ENCODE measurements at places on chromosomes 3 and 15.

GRCh38 chr15:71085809-71086208 lies 29.5 kb upstream of the THSD4 start:
- DNase-seq = no peak

DNA sequence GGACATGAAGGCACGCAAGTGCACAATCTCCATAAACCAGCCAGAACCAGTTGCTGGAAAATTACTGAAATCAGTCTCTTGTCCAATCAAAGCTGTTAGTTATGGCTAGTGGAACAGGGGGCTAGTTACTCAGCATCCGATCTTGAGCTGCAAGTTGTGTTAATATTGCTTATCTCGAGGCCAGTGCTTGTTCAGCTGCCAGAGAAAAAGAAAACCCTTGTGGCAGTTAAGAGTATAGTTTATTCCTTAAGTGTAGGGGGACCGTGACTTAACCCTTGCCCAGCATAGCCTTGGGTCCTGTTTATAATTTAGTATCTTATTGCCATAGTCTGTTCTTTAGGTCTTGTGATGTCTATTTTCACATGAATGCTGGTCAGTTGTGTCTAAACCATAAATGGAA lies 268.5 kb downstream of the CD47 start:
- no peak for DNase-seq

DNA sequence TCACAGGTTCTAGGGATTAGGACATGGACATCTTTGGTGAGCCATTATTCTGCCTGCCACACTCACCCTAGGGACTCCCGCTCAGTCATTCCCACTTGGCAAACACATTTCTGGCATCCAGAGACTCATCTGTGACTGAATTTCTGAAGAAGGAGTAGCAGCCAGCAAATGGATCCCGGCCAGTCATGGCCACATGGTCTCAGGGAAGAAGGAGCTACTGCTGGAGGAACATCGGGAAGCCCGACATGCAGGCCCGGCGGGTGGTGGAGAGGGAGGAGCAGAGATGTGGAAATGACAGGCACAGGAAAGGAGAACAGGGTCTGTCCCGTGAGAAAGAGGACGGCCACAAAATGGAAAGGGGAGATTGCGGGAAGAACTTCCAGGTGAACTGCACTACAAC lies 65.4 kb downstream of the SEMA5B start:
- no peak for DNase-seq

DNA sequence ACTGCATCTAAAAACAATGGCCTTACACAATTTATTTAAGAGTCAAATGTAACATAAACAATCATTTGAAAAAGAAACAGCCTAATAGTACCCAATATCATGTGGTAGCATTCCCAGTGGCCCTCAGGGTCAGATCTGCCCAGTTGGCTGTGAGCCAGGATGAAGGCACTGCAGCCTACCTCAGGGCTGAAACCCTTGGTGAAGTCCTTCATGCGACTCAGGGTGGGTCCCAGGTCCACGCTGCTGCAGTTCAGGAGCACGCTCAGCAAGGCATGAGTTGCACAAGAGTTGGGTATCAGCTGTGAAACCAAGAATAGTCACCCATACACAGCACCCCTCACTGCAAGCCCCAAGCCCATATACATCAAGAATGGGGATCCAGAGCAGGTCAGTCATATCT lies 37.1 kb downstream of the SEMA3G start:
- no peak for DNase-seq

- DNase-seq = no peak
These were observed 6.9 kb downstream of the ABCF3 start for GRCh38 chr3:184192889-184193288.

DNA sequence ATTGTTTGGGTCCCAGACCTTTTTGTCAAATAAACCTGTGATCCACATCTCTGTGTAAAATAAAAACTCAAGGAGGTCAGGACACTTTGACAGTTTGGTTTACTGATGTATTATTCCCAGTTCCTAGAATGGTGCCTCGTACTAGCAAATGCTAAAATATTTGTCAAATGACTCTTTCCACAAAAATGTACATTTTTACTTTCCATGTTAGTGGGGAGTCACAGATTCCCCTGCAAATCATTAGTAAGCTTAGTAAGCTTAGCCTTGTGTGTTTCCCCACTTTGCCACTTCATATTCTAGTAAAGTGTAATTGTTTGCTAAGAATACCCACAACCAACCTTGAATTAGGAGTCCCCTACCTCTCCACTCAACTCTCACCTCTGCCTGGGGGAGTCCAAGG lies 2.4 kb upstream of the MAGI1 start:
- peak; percentile 65 for DNase-seq

DNA sequence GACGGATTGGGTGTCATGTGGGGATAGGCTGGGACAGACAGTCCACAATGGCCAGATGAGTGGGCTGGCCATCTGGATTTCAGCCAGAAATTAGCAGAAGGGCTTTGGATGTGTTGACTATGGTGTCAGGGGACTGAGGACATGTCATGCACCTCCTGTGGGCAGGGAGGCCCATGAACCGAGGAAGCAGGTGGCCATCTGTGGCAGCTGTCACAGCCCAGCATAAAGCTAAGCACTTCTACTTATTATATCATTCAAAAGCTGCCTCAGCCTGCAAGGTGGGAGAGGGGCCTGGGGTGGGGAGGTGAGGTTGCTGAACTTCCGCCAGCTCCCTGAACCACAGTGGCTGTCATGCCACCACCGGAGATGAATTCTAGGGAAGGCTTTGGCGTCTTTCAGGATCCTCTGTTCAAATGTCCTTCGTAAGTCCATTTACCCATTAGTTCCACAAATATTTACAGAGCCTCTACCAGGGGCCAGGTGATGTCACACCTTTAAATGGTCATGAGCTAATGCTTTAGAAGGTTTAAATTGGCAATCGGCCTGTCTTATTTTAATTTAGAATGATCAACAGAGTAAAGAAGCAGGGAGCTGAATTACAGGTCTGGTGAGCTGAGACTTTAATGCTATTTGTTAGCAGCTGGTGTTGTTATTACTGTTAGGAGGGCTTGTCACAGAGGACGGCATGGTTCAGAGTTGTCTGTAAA lies 23.6 kb upstream of the CAV3 start:
- peak; percentile 2 for DNase-seq

DNA sequence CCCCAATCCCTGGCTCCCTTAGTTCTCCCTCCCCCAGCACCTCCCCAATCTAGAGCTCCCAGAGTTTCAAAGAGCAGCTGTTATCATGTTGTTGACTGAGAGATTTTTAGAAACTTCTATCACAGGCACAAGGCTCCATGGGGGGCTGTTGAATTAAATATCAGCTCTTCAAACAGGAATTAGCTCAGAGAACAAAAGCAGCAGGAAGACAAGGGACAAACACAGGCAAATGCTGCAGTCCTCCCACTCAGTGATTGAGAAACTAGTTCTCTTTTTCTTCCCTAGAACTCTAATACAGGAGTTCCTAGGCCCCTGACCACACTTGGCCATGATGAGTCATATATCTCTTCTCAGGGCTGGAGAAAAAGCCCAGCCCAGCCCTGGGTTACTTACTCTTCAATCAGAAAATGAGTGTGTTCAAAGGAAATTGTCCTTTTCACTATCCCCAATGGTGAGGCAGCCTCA lies 262.1 kb downstream of the IGSF11 start:
- DNase-seq = no peak

DNA sequence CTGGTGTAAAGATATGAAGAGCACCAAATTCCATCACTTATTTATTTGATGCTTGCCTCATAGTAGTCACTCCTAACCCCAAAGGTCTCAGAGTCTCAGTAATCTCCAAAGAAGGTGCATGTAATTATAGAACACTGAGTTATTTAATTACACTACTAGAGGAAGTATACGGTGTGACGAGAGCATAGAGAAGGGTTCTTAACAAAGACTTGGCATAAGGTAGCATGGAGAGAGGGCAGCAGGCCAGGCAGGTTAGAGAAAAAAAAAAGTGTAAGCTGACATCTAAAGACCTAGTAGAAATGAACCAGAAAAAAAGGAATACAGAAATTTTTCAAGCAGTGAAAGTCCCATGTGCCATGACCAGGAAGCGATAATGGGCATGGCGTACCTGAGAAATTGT lies 213.3 kb upstream of the TGFBR2 start:
- no peak for DNase-seq

DNA sequence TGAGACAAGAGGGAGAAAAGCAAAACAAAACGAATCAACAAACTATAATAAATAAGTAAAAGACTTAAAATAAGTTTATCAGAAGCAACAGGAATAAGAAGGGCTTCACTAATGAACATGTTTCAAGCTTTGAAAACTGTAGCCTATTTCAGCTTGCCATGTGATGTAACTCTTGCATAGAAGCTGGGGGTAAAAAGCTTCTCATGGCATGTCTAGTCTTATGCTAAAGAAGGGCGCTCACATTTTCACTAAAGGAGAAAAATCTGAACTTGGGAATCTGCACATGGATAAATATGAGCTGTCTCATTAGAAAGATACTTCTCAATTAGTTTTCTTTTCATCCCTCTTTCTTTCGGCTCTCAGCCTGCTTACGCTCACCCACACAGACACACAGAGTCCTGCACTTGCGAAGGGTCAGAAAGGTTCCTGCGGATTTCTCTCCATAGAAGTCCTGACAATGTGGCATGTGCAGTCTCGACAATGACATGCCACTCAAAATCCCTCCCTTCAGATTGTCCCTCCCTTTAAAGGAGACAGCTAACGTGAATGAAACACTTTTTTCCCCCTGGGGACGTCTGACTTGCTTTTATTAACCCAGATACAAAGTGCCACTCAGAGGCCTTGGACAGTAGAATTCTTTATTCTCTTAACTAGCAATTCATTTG lies 568.9 kb upstream of the NR2F2 start:
- DNase-seq = no peak

DNA sequence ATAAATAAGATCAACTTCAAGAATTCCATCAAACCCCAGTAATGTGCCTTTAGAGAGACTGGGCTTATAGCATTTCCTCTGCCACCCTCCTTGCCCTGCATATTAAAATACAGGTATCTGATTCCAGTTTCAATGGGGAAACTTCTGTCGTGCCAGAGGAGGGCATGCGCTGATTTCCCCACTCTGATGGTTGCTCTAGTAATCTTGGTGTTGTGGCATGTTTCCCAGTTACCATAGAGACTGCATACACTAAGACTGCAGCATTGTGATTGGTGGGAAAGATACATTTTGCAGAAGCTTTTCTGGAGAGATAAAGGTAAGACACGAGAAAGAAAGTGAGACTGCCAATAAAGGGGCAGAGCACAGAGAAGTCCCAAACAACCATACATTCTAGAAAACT lies 225.6 kb downstream of the TIGIT start:
- DNase-seq = no peak

DNA sequence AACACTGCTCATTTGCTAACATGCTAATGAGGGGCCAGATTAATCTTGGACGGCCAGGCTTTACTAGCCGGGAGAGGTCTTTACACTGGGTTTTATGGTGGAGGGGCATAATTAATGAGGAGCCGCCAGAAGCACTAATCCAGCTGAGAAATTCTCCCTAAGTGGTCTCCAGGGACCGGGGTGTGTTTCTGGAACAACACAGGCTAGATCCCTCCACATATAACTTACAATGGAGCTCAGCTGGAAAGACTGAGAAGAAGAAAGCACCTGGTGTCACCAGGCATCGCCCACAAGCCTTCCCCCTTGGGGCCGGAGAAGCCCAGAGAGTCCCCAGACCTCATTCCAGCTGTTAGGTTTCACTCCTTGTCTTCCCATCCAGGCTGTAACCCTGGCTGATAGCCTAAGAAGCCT lies 127.5 kb downstream of the MEGF11 start:
- DNase-seq = no peak

DNA sequence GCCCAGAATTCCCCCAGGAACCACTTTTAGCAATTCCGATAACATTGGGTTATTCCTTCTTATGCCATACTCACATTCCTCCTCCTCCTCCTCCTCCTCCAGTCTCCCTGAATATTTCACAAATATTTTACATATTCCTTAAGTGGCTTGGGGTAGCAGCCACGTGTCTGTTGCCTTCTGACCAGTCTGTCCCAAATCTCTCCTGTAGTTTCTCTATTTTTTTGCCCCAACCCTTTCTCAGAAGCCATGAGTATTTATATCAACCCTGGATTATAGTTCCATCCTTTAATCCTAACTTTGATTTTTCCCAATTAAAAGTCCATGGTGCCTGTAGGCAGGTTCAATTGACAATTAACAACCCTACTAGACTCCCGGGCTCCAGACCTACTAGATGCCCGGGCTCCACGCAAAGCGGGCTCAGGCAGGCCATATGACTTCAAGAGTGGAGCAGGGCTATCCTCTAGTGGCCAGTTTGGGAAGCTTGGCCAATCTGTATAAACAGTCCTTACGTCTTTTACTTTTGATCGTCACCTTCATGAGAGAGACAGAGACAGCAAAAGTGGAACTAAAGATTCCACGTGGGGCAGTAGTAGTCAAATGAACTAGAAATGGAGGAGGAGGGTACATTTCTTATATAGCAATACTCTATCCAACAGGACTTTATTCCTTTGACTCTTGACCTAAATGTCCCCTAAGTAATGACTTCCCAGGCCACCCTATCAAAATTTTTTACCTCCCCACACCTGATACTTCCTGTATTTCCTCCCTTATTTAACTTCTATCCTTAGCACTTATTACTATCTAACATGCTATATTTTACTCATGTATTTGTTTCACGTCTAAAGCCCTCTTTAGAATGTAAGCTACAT lies 69.7 kb downstream of the USF3 start:
- peak; percentile 78 for DNase-seq

DNA sequence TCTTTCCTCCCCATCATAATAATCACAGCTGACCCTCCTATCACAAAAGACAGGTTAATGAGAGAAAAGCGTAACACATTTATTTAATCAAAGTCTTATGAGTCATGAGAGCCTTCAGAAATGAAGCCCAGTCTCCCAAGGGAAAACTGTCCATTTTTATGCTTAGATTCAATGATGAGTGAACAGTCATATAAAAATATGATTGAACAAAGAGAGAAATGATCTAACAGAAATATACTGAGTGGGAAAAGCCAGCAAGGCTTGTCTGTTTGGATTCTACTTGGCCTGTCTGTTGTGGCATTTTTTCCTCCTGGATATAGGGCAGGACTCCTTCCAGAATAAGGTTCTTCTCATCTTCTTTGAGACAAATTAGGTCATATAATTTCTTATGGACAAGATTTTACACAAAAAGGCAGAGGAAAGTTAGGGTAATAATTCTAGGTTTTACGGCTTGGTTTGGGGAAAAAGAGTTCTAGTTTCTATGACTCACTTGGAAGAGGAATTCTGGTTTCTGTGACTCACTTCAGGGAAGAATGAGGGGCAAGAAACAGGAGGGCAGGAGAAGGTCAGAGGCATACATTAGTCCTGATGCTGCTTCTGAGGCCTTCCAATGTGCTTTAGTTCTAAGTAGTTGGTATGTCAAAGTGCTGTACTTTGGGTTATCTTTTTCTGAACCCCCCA lies 534.2 kb downstream of the ZIC1 start:
- peak; percentile 67 for DNase-seq

- DNase-seq = peak; percentile 67
These were observed 153.5 kb upstream of the COL8A1 start for GRCh38 chr3:99484871-99485270.

DNA sequence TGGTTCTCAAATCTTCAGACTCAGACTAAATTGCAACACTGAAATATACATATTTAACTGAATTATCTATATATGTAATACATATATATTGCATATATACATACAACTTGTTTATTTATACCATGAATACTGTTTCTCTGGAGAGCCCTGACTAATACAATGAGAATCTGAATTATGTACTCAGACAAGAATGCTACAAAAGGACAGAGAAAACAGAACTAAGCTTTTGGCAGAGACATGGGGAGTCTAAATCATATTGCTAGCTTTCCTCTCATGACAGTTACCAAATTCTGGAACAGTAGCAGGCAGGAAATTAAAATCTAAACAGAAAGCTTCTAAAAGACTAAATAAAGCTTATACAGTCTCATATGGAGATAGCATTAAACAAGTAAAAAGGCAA lies 142.4 kb upstream of the KCNMB2 start:
- peak; percentile 41 for DNase-seq

- DNase-seq = no peak
These were observed 23.0 kb downstream of the TKT start for GRCh38 chr3:53232641-53233377.
